Tibial nerve (tissue), 4 donors: ENCODE measurements at places on chromosomes 12 and 14.
A peak's percentile ranks its signal among the peaks of the same experiment; 100 is the strongest.

- peak; percentile 57 for DNase-seq
- no peak overlapping the region for H3K4me3 ChIP-seq
- H3K36me3 ChIP-seq: no peaks in the 10 kb centered on the region
- H3K27ac ChIP-seq: no peak overlapping the region
- H3K4me1 ChIP-seq: no peaks in the 10 kb centered on the region
Measured at GRCh38 chr12:24661657-24662096, 287.2 kb downstream of the BCAT1 start.

DNA sequence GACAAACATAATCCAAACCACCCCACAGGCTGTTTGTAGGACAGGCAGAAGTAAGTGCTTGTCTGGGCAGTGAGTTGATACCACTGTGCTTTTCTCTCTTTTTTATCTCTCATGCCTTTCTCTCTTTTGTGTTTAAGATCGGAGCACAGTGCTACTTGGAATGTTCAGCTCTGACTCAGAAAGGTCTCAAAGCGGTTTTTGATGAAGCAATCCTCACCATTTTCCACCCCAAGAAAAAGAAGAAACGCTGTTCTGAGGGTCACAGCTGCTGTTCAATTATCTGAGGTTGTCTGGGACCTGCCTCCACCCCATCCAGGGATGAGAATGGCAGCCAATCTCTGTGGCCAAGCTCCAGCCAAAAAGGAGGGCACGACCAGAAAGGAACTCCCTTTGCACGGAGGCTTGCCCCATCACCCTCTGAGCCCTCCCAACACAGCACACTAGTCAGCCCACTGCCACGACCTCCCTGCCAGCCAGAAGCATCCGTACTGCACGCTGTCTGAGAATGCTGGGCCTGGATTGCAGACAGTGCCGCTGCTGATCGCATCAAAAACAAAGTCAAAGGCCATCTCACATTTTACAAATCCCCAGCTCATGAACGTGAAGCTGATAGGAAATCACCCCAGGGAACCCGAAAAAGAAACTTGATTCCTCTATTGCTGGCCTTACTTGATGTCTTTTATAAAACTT lies 27.8 kb downstream of the GPHB5 start:
- H3K4me3 ChIP-seq: no peak overlapping the region
- DNase-seq: no peak
- no peaks in the 10 kb centered on the region for H3K36me3 ChIP-seq
- no peaks in the 10 kb centered on the region for H3K27me3 ChIP-seq
- no peak overlapping the region for H3K27ac ChIP-seq

- no peak for DNase-seq
- H3K27ac ChIP-seq: no peak overlapping the region
- no peaks in the 10 kb centered on the region for H3K4me1 ChIP-seq
- H3K4me3 ChIP-seq: no peak overlapping the region
- no peaks in the 10 kb centered on the region for H3K36me3 ChIP-seq
- H3K27me3 ChIP-seq: no peaks in the 10 kb centered on the region
Measured at GRCh38 chr12:58148405-58148804, 207.0 kb downstream of the ATP23 start.

GRCh38 chr12:50239355-50239891 lies 43.9 kb downstream of the LIMA1 start:
- no peak for DNase-seq
- no peak overlapping the region for H3K4me3 ChIP-seq
- H3K36me3 ChIP-seq: no peaks in the 10 kb centered on the region
- H3K27ac ChIP-seq: peak overlapping the region; percentile 19
- peaks cover 24% of the 10 kb centered on the region for H3K4me1 ChIP-seq
- H3K27me3 ChIP-seq: no peaks in the 10 kb centered on the region

DNA sequence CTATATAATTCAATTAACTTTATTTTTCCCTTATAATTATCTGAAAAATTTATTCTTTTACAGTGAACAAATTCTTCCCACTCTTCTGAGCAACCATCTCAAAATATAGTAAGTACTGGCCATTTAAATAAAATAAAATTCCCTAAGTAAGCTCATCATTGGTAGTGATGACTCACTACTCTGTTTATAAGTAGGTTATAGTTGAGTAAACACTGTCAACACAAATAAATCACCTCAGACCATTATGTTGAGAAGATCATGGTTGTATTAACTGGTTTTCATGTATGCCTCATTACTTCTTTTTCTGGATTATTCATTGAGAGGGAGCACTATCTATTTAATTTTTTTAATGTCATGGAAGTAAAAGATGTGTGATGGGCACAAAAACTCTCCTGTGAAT lies 220.5 kb downstream of the SEC23A start:
- no peak overlapping the region for H3K4me3 ChIP-seq
- H3K27me3 ChIP-seq: no peaks in the 10 kb centered on the region
- no peak for DNase-seq
- no peaks in the 10 kb centered on the region for H3K4me1 ChIP-seq
